ENCODE measurements at places on chromosomes 5 and 9. TPM values are rescaled to one million over a fixed set of nuclear protein-coding genes. Genes with fewer than 3 reads are reported as not detected.

TOMM5 gene
- polyA plus RNA-seq, result 190 TPM

PCDHA9 gene
- not detected for polyA plus RNA-seq

BHMT2 gene
- not detected for polyA plus RNA-seq

AK8 gene
- polyA plus RNA-seq, result 4.2 TPM

NXNL2 gene
- not detected for polyA plus RNA-seq

PDLIM4 gene
- not detected for polyA plus RNA-seq

GABRP gene
- polyA plus RNA-seq, result not detected

TAF1L gene
- not detected for polyA plus RNA-seq

PANK3 gene
- polyA plus RNA-seq, result 6.8 TPM

SRA1 gene
- 34.5 TPM for polyA plus RNA-seq

ARHGEF28 gene
- polyA plus RNA-seq, result not detected

ANKRD18B gene
- not detected for polyA plus RNA-seq

SLC34A3 gene
- not detected for polyA plus RNA-seq

PCDHGA7 gene
- not detected for polyA plus RNA-seq

CTNNAL1 gene
- 0.90 TPM for polyA plus RNA-seq

INIP gene
- 28.5 TPM for polyA plus RNA-seq

PCDHA2 gene
- not detected for polyA plus RNA-seq

UGCG gene
- polyA plus RNA-seq, result 31.1 TPM

C9orf50 gene
- not detected for polyA plus RNA-seq

ANKS6 gene
- 8.5 TPM for polyA plus RNA-seq

MLANA gene
- not detected for polyA plus RNA-seq

CDC25C gene
- not detected for polyA plus RNA-seq

CHMP5 gene
- 45.4 TPM for polyA plus RNA-seq

MACIR gene
- polyA plus RNA-seq, result 1.4 TPM

GRIA1 gene
- polyA plus RNA-seq, result not detected

SH3PXD2B gene
- polyA plus RNA-seq, result not detected

PALM2AKAP2 gene
- polyA plus RNA-seq, result not detected

ZNF346 gene
- 12.3 TPM for polyA plus RNA-seq

HK3 gene
- polyA plus RNA-seq, result 0.40 TPM

TRPM6 gene
- not detected for polyA plus RNA-seq

LHX3 gene
- polyA plus RNA-seq, result not detected

CCNI2 gene
- polyA plus RNA-seq, result not detected

GPX8 gene
- polyA plus RNA-seq, result not detected

SLC25A2 gene
- not detected for polyA plus RNA-seq

CKMT2 gene
- not detected for polyA plus RNA-seq

LRRC19 gene
- 0.27 TPM for polyA plus RNA-seq

TRIM41 gene
- 0.98 TPM for polyA plus RNA-seq

WASHC1 gene
- 2.9 TPM for polyA plus RNA-seq

PARP8 gene
- 48.0 TPM for polyA plus RNA-seq

ADAMTS16 gene
- not detected for polyA plus RNA-seq

PCDHGA11 gene
- not detected for polyA plus RNA-seq

SMIM33 gene
- polyA plus RNA-seq, result not detected

CCL27 gene
- not detected for polyA plus RNA-seq

DOK3 gene
- 46.0 TPM for polyA plus RNA-seq

LAMC3 gene
- polyA plus RNA-seq, result 0.17 TPM

SLC45A2 gene
- polyA plus RNA-seq, result not detected

ANGPTL2 gene
- polyA plus RNA-seq, result not detected

GNA14 gene
- polyA plus RNA-seq, result not detected

ABLIM3 gene
- polyA plus RNA-seq, result 0.74 TPM

NNT gene
- polyA plus RNA-seq, result 50.8 TPM

PTGS1 gene
- polyA plus RNA-seq, result 23.1 TPM

TRPM3 gene
- polyA plus RNA-seq, result not detected

CCDC180 gene
- polyA plus RNA-seq, result 1.1 TPM

GABBR2 gene
- polyA plus RNA-seq, result not detected

ESM1 gene
- not detected for polyA plus RNA-seq

TAF9 gene
- 91.6 TPM for polyA plus RNA-seq

PCA3 gene
- not detected for polyA plus RNA-seq

Data from naive B cell (primary cell).